CD4-positive, alpha-beta T cell treated with Interleukin-17A for 1 hour (primary cell): ENCODE measurements at places on chromosomes 7 and 10.

DNA sequence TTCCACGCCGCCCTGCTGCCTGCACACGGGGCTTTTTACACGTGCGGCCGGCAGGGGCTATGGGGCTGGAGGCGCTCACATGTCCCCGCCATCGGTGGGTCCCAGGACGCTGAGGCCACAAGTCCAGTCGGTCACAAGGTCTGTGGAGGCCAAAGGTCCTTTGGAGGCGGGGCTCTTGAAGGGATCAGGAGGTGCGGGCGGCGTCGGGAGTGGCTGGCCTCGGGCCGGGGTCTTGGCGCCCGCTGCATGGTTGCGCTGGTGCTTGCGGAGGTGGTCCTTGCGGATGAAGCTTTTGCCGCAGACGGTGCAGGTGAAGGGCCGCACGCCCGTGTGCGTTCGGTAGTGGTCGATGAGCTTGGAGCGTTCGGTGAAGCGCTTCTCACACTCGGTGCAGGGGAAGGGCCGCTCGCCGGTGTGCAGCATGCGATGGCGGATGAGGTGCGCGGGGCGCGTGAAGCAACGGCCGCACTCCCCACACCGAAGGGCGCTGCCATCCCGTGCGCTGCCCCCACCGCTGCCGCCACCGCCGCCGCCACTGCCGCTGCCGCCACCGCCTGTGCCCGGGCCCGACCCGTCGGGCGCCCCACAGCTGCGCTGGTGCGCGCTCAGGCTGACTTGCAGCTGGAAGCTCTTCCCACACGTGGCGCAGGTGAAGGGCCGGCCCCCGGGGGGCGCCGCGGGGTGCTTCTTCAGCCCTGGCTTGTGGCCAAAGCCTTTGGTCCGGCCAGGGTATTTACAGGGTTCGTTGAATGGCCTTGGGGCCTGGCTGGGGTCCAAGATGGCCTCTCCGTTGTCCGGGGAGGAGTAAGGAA, 13.7 kb upstream of the ZNF777 start:
- DNase-seq = no peak

GRCh38 chr10:75954486-75954885, 523.1 kb downstream of the LRMDA start:
- DNase-seq = no peak

DNA sequence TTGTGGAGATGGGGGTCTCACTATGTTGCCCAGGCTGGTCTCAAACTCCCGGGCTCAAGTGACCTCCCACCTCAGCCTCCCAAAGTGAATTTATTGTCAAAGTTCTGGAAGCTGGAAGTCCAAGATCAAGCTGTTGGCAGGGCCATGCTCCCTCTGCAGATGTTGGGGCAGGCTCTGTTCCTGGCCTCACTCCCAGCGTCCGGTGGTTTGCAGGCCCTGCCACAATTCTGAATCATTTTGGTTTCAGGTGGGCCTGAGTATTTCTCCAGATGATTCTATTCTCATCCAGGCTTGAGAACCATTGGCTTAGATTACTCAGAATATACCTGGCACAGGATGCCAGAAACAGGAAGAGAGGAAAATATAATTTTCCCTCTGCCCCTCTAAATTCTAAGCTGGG, 737.4 kb downstream of the TNS3 start:
- DNase-seq = no peak

DNA sequence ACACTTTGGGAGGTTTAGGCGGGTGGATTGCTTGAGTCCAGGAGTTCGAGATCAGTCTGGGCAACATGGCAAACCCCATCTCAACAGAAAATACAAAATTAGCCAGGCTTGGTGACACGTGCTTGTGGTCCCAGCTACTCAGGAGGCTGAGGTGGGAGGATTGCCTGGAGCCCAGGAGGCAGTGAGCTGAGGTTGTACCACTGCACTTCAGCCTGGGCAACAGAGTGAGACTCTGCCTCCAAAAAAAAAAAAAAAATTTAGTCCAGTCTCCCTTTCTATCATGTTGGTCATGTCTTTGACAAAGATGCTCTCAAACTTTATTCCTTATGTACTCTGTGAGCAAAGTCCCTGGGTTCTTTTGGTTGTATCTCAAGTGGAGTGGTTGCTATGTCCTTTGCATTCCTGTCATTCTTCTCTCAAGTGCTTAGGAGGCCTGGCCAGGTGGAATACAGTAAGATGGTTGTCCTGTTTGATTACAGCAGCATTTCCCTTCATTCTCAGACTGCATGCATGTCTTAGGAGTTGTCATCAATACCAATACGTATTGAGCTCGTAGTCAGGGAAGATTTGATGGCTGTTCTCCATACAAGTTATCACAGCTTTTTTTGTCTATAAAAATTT, 85.7 kb downstream of the MMRN2 start:
- no peak for DNase-seq

GRCh38 chr10:33746836-33747268, 412.4 kb upstream of the NRP1 start:
- DNase-seq = no peak

DNA sequence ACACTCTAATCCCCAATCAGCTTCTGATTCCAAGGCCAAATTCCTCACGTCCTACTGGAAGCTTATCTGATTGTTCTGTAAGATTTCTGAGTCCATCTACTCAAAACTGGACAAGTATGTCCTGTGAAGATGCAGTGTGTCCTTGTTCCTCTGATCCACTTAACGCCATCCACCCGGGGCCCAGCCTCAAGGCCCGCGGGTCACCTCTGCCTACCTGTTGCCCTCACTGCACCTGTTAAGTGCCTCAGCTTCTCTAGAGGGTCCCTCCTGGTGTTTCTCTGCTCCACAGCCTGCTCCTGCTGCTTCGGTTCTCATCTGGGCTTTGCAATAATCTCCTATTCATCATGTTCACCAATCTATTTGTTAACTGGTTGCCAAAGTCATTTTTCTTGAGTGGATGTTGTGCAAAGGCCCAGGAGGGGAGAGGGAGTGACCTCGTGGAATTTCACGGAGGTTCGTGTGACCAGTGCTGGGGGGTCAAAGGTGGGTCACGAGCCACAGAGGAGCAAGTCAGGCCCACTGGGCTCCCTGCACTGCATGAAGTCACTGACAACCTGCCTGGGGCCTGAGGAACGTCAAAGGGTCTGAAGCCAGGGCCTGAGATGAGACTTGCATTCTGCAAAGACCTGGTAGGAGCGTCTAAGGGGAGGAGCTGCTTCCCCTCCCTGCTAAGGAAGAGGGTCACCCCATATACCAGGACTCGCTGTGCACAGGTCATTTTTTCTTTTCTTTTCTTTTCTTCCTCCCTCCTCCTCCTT, 338.1 kb downstream of the WDR37 start:
- DNase-seq = no peak

DNA sequence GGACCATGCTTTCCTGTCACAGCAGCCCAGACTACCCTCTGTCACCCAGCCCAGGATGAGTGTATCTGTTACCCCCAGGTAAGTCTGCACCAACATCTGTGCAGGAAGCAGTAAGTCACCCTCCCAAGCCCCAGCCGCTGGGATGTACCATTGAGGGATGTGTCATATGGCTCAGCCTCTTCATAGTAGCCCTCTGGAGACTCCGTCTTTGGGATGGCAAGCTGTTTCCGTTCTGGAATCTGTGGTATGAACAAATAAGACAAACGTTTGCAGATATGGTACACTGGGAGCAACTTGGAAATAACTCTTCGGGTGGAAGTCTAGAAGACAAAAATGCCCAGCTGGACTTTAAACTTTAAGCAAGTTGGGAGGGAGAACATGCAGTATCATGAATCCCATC, 81.3 kb downstream of the AFAP1L2 start:
- no peak for DNase-seq

DNA sequence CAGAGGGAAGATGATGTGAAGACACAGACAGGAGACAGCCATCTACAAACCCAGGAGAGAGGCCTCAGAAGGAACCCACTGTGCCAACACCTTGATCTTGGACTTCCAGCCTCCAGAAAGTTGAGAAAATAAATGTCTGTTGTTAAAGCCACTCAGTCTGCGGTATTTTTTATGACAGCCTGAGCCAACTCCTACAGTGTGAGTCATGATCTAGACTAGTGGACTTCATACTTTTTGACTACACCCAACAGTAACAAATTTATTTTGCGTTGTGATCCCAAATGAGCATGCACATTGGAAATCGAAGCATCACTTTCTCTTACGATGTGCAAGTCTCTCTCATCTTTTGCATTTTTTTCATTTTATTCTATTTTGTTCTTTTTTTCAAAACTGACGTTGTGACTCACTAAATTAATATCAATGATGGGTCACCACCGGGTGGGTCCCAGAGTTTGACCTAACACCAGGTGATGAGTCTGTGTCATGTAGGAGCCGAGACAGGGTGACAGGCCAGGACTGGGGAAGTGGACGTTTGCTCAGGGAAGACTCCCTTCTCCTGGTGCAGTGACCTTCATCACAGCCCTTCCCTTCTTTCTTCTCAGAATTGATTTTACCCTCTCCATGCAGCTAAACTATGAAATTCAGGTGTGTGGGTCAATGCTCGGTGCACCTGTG, 28.9 kb downstream of the PHYH start:
- DNase-seq = no peak

DNA sequence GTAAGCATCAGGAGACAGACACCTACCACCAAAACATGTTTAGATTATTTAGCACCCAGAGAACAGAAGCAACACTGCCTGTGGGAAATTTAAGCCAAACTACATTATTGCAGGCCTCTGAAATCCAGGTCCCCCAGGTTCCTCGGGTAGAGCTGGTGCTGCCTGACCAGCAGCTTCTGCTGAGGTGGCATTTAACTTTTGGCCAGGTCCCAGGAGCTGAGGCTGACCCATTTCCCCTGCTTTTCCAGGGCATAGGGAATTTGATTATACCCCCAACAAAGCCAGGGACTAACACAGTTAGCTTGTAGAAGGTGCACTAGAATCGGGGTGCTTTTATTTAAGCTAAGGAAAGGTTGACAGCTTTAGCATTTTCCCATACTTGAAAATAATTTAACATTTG, 4.7 kb downstream of the LRRC4 start:
- DNase-seq = no peak

DNA sequence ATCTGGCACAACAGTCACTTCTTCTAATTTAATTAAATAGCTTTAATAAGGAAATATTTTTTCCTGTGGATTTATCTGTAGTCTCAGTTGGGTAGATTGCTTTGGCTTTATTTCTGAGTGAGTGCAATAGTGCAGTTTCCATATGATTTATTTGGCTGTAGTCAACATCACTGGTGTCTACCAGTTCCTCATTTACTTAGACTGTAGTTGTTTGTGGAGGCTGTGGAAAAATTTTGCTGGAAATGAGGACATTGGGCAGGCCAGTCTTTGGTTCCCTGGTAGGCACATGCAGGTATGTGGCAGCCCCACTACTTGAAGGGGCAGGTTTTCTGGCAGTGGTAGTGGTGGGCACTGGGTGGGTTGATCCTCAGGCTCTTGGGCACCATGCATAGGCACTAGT, 15.5 kb downstream of the TAS2R40 start:
- DNase-seq = no peak
